ENCODE measurements at places on chromosomes 6 and 20.

DNA sequence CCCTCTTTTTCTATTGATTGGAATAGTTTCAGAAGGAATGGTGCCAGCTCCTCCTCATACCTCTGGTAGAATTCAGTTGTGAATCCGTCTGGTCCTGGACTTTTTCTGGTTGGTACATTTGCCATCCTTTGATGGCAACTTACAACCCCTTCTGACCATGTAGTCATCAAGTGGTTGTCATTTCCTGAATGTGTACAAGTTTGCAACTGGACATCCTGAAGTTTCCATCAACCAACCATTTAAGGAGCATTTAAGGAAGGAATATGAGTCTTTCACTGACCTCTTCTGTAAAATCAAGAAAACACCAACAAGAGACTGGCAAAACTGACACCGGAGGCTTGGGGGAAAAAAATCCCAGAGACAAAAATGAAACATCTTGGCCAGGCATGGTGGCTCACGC lies 97.4 kb downstream of the RIN2 start:
- no peak for DNase-seq

- no peak for DNase-seq
Measured at GRCh38 chr6:15439410-15440025, 193.6 kb downstream of the JARID2 start.

DNA sequence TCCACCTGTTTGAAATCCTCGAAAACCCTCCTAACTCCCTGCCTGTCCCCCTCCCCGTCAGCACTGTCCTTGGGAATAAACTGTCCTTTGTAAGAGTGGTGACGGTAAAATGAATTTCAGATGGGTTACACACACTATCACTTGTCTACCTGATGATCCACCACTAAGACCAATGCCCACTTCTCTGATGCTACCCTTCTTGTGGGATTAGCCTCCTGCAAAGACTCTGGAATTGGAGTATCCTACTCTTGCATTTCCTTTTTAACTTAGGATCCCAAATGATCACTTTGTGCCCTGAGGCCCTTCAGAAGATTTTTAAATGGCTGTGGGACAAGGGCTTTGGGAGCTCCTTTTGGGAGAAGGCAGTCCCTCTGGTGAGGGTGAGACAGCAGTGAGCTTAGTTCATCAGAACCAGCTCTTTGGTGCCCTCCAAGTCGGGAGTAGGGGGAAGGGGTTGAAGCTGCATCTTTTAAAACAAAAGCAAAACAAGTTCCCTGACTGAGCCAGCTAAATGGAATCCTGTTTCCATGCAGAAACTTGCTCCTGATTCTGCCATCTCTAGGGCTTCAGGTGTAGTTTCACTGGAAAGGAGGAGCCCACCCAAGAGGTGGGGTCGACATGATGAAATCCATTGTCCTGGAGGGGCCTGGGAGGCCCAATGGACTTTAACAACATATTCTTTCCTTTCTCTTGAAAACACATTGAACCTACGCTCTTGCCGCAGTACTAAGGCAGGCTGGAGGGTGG lies 86.5 kb downstream of the ASXL1 start:
- no peak for DNase-seq

- no peak for DNase-seq
Measured at GRCh38 chr6:13284646-13285045, 43.7 kb downstream of the TBC1D7 start.

- no peak for DNase-seq
Measured at GRCh38 chr20:34862724-34863123, 9.9 kb downstream of the GGT7 start.
